ENCODE measurements at places on chromosomes 3 and 15.

DNA sequence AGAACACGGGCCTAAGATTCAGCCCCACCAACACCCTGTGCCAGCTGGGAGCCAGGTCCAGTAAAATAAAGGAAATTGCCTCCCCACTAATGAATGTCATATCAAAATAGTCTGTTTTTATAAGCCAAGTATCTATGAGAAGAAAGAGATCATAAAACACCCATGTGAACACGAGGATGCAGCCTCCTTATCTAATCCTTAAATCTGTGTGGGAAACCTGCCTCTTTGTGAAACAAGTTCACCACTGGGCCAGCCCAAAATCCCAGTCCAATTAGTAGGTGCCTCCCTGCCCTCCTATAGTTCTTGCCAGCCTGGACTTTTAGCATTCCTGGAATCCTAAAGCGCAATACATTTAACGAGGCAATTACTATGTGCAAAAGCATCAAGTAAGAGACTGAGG, 42.0 kb downstream of the SCAPER start:
- DNase-seq, result no peak

- no peak for DNase-seq
Measured at GRCh38 chr3:140470962-140471361, 206.9 kb upstream of the TRIM42 start.

GRCh38 chr3:38297947-38298711, 16.0 kb downstream of the SLC22A14 start:
- peak; percentile 34 for DNase-seq

DNA sequence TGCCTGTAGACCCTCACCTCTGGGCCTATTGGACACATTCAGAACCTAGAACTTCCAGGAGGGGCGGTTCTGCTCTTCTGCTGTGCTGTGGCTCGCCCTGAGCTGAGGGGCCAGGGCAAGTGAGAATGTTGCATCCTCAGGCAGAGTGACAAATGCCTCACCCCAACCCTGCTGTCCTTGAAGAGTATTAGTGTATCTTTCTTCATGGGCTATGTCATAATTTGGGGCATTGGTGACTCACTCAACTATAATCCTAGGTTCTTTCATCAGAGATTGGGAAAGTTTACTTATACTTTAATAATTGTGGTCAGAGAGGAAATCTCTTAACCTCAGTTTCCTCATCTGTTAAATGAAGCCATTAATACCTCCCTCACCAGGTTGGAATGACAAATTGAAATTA, 143.8 kb downstream of the SV2B start:
- no peak for DNase-seq

GRCh38 chr3:122678506-122678905, 2.1 kb upstream of the PARP14 start:
- no peak for DNase-seq

GRCh38 chr3:146217324-146217723, 33.6 kb downstream of the PLSCR4 start:
- DNase-seq, result peak; percentile 25

GRCh38 chr3:10558736-10559135, 53.4 kb upstream of the ATP2B2 start:
- DNase-seq, result no peak

GRCh38 chr15:94494732-94495131, 263.4 kb downstream of the MCTP2 start:
- DNase-seq, result no peak

Measured in RKO (cell line).